ENCODE measurements at places on chromosomes 5 and 9.

- DNase-seq: no peak
These were observed 2.3 kb upstream of the ARHGAP26 start for GRCh38 chr5:142767911-142768310.

DNA sequence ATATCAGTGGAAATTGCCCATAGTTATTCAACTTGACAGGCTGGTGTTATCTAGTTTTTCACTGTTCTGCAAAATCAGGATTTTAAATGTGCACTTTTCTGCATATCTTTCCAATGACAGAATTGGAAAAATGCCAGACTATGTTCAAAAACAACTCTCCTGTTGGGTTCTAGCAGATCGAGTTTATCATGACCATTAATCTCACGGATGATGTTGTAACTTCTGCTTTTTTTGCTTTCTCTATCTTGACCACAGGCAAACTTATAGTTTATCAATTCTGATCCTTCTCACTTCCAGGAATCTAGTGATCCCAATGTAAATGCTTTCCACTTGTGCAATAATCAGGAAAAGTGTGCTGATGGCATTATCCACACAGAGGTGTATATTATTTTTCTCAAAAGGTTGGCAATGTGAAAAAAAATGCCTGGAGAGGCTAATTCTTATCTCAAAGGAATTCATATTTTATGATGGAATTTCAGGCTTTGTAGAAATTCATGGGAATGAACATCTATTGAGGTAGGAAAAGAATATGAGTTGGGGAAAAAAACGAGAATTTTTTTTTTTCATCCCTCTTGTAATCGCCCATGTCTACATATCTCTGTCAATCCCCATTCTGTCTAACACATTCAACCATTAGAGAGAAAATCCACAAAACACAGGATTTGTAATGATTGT, 73.6 kb upstream of the DAB2 start:
- no peak for DNase-seq

GRCh38 chr9:82512728-82513127, 524.2 kb downstream of the SPATA31D1 start:
- DNase-seq: no peak

DNA sequence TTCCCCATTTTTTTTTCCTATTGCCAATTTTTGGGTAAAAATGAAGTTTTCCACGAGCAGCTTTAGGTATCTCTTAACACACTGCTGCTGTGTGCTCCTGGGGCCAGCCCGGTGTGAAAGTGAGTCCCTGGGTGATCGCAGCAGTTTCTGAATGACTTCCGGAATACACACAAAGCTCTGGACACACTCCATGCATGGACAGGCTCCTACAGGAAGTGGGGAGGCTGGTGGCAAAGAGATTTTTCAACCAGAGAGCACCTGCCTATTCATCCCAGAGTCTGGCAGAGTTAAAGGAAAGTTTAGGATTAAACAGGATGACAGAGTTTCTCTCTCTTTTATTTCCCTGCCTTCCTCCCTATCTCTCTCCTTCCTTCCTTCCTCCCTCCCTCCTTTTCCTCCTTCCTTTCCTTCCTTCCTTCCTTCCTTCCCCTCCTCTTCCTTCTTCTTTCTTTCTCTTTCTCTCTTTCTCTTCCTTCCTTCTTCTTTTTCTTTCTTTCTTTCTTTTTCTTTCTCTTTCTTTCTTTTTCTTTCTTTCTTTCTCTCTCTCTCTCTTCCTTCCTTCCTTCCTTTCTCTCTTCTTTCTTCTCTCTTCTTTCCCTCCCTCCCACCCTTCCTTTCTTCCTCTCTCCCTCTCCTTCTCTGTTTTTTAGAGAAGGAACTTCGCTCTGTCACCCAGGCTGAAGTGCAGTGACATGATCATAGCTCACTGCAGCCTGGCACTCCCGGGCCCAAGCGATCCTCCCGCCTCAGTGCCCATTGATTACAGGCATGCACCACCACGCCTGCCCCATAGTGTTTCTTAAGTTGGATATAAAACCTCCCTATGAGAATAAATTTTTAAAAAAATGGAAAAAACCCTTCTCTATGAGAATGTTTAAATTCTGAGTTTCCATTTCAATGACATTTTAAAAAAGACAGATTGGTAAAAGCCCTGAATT, 38.7 kb upstream of the UBTD2 start:
- no peak for DNase-seq

- no peak for DNase-seq
These were observed 13.4 kb downstream of the AK8 start for GRCh38 chr9:132864691-132865090.

GRCh38 chr5:85500869-85501268, 1116.2 kb upstream of the EDIL3 start:
- no peak for DNase-seq

DNA sequence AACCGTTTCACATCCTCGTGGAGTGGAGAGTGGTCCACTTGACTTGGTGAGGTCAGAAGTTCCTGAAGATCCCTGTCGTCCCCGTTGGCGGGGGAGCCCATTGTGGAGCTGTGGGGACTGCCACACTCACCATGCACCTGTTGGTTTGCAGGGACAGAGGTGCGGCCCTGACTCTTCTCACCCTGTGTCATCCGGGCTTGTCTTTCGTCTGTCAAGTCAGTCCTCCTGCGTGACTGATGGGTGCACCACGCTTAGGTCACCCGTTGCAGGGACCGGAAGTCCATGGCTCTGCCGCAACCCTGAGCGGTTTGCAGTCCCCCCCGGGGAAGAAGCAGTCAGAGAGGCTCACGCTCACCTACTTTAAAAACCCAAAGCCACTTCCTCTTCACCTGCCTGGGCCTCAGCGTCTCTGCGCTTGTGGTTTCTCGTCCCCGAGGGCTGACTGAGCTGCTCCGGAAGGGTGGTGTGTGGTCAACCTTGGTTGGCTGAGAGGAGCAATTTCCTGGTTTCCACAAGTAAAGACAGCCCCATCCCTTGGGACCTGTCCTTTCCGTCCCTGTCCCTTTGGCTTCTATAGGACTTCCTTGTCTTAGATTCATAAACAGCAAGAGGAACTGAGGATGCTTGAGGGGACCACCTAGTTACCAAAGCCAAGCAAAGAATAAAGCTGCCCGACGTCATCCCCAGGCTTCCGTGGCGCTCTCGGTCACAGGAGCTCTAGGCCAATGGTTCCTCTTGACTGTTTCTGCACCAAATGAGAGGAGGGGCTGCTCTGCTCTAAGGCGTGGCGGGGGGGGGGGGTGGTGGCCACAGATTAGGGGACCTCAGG, 53.2 kb downstream of the USP20 start:
- peak; percentile 97 for DNase-seq

GRCh38 chr5:103793595-103794182, 231.1 kb upstream of the NUDT12 start:
- no peak for DNase-seq

GRCh38 chr9:91059713-91060112, 258.1 kb downstream of the SYK start:
- no peak for DNase-seq

- no peak for DNase-seq
These were observed 120.7 kb downstream of the NR2F1-AS1 start for GRCh38 chr5:93460286-93460685.

DNA sequence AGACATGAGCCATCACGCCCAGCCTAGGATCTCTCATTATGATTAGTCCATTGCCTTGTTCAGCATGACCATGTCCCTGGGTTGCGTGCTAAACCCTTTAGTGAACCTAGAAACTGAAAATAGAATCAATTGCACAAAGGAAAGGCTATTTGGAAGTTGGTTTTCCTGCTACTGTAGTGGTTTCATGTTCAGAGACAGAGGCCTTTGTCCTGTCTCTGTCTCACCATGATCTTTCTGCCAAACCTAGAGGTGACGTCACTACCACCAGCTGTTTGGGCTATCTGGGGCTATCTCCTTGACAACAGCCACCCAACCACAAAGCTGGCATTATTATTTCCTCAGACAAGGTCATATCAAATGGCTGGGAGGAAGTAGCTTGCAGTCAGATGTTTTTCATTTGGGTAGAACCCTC, 4.0 kb upstream of the CDK5RAP2 start:
- no peak for DNase-seq

GRCh38 chr5:1800472-1801221, 560 bp upstream of the NDUFS6 start:
- DNase-seq: no peak

GRCh38 chr5:94784536-94785505, 166.4 kb downstream of the SLF1 start:
- no peak for DNase-seq

DNA sequence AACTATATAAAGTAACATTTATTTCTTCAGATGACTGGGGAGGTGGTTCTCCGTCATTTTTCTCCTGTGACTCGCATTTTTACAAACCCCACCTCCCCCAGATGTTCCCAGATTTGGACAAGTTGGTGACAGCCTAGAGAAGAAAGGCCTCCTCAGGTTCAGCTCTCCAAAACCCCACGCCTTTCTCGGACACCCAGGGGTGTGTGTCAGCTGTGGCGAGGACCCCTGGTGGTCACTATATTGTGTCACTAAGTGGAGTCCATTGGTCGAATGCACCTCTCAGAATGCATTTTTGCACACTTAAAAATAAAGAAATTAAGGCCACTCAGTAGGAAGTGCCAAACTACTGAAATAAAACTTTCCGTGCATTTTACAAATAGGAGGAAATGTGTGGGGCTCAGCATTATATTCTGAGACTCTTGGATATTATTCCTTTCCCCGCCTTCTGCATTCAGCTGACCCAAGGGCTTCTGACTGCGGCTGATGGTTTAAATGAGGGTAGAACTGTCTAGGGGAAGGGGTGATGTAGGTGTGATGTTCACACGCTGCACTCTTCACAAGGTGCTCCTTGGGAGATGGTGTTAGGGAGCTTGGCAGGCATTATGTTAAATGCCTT, 47.6 kb downstream of the ACO1 start:
- DNase-seq: peak; percentile 77

DNA sequence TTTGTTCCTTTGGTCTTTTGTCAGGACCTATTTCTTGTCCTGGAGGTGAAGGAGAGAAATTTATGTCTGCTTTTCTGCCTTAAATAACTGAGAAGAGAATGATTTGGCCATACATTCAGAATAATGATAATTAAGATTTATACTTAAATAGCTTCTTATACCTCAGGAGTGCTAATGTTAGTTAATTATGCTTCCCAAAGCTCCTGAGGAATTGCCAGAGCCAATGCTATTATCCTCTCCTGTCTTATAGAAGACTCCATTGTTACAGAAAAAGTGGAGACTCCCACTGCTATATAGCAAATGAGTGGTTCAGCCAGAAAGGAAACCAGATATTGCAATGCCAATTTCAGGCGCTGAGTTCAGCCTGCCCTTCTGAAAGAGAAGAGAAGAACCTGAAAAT, 67.0 kb downstream of the NTRK2 start:
- DNase-seq: no peak

DNA sequence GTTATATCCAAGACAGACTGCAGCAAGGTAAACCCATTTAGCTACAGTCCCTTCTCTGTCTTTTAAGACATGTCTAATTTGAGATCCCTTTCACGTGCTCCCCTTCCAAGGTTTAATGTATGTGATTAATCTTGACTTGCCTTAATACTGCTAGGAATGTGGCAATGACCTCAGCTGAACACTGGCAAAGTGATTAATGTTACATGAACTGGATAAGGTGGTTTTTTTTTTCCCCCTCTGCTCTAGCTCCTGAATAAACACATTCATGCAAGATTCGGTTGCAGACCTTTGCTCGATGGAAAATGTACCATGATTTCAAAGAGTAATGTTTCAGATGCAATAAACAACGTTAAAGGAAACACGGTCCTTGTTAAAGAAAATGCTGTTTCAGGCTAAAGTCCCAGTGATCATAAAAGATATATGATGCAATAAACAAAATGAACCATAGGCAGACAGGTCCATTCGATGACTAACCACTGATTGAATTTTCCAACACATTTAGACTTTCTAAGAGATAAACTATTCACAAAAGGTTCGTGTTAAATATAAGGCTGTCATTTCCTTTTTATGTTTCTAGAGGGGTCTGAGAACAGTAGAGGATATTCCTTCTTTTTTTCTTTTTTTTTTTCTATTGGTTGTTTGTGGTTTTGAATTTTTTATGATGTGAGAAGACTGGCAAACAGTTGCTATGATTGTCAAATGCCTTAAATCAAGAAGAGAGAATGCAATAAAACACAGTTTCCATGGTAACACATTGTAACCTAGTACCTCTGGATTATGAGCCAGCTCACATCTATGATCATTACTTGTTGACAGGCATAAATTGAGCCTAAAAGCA, 44.7 kb upstream of the ZNF608 start:
- no peak for DNase-seq

DNA sequence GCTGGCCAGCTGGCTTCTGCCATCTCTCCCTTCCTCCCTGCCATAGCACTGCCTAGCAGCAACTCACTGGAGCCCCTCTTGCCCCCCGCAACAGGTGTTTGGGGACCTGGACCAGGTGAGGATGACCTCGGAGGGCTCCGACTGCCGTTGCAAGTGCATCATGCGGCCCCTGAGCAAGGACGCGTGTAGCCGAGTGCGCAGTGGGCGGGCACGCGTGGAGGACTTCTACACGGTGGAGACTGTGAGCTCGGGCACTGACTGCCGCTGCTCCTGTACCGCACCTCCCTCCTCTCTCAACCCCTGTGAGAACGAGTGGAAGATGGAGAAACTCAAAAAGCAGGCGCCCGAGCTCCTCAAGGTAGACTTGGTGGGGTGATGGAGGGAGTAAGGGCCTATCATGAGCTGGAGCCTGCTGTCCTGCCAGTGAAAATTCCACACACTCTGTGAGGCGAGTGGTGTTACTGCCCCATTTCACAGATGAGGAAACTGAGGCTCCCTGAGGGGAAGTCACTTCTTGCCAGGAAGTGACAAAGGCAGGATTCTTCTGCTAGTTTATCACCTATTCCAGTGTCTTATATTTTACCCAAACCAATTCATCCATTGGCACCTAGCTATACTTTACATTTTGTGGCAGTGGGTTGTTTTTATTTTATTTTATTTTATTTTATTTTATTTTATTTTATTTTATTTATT, 10.1 kb downstream of the OLFML2A start:
- peak; percentile 67 for DNase-seq

- DNase-seq: no peak
These were observed 105.2 kb upstream of the DHFR start for GRCh38 chr5:80759866-80760577.

DNA sequence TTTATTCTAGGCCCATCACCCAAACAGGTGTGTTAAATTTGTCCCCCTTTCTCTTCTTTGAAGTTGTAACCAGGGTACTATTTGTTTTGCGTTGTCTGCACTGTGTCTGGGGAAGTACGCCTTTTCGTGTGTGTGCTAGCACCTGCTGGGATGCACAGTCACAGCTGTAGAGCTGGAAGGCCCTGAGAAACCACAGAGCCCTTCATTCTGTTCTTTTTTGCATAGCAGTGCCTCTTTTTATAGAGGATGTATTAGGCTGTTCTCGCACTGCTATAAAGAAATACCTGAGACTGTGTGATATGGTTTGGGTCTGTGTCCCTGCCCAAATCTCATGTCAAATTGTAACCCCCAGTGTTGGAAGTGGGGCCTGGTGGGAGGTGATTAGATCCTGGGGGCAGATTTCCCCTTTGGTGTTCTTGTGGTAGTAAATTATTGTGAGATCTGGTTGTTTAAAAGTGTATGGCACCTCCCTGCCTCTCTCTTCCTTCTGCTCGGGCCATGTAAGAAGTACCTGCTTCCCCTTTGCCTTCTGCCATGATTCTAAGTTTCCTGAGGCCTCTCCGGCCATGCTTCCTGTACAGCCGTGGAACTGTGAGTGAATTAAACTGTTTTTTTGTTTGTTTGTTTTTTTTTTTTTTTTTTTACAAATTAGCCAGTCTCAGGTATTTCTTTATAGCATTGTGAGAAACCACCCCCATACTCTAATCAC, 14.0 kb downstream of the SEC61B start:
- no peak for DNase-seq

- no peak for DNase-seq
These were observed 9.6 kb upstream of the UBTD2 start for GRCh38 chr5:172293054-172293744.

All from spleen (tissue), 13 donors.